AG04449 (cell line): ENCODE measurements at places on chromosomes 12 and 14.

- no peak for DNase-seq
These were observed 167.5 kb upstream of the NOVA1 start for GRCh38 chr14:26765301-26765700.

- DNase-seq, result no peak
These were observed 103.9 kb downstream of the SUDS3 start for GRCh38 chr12:118480235-118480634.

DNA sequence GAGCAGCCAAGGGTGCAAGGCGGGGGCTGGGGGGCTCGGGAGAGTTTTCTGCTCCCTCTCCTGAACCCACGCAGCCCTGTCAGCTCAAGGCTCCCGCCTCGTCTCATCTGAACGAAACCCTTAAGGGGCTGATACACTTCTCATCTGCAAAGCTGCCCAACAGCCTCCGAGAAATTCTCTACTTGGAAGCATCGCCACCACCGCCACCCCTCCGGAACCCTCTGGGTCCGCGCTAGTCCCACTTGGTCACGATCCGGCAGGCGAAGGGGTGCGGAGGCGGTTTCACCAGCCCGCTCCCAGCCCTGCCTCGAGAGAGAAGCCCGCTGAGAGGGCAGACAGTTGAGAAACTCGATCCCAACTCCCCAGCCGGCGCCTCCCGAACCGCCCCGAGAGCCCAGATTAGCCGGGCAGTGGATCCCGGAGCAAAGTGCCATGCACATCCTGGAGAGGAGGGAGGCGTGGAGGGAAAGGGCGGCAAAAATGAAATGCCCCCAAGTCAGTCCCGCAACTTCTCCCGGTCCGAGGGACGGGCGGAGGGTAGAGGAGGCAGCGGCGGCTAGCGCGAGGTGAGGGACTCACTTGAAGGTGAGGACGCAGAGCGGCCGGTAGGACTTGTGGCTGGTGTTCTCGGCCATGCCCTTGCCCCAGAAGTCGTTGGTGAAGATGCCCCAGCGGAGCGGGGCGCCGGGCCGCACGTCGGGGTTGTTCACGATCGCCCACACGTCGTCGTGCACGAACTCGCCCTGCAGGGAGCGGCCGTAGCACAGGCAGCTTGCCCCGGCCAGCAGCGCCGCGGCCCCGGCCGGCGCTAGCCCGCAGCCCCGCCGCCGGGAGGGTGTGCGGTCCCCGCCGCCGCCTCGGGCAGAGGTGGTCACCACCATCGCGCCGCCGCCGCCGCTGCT lies 620 bp downstream of the TMTC1 start:
- no peak for DNase-seq

DNA sequence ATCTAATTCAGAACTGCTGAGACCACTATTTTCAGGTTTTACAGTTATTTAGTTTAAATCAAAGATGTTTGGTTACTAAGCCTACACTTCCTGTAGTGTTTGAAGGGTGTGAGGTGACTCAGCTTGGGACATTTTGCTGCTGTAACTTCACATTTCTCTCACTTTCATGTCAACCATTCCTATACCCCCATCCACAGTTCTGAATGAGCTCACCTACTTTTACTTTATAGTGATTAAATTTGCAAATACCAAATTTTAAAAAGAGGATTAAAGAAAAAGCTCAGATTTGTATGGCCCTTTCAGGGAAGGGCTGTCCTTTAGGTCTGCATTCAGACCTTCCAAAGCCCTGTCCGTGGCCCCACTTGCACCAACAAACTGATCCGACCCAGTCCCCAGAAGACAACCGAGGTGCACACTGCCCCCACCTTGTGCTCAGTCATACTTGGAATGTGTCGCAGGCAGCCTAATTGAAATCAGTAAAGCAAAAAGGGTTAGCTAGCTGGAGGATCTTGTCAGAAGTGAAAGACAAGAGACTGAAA lies 174.4 kb downstream of the MON2 start:
- DNase-seq, result no peak

GRCh38 chr12:16606201-16606849 lies 363 bp upstream of the LMO3 start:
- DNase-seq, result no peak

DNA sequence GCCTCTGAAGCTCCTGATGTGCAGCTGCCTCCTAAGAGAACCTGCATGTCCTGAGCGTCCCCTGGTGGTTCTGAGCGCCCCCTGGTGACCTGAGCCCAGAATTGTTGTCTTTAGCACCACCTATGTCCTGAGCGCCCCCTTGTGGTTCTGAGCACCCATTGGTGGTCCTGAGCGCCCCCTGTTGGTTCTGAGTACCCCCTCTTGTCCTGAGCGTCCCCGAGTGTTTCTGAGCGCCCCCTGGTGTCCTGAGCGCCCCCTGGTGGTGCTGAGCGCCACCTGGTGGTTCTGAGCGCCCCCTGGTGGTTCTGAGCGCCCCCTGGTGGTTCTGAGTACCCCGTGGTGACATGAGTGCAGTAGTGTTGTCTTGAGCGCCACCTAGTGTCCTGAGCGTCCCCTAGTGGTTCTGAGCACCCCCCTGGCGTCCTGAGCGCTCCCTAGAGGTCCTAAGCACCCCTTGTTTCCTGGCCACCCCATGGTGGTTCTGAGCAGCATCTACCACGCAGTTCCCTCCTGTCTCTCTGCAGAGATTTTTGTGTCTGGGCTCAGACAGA lies 782.5 kb downstream of the TMEM121 start:
- DNase-seq, result no peak

GRCh38 chr12:104671409-104672095 lies 214.8 kb downstream of the CHST11 start:
- DNase-seq, result peak; percentile 82

DNA sequence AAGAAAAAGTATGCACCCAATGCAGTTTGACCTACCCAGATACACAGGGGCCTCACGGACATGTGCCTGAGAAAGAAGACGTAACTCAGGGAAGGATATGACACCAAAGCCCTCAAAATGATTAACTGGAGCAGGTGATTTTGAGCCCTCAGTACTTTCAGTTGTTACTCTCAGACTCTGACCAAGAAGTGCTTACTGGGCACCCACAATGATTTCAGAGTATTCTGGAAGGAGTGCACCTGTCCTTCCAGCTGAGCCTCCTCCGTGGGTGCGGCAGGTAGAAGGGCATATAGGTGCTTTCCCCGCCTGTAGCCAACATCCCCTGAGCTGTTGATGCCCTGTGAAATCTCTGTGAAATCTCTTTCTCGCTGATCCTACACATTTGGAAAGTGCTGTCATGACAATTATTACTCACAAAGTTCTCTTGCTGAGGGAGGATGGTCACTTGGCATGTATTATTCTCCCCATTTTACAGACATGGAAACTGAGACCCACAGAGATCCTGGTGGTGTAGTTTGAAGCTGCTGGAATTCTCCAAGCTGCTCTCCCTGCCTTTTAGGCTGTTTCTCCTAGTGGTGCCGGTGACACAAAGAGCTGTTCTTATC lies 154.3 kb upstream of the CCND2 start:
- DNase-seq, result no peak

GRCh38 chr12:96033549-96034389 lies 1.6 kb downstream of the LTA4H start:
- DNase-seq, result no peak

GRCh38 chr12:43407816-43408645 lies 144.0 kb downstream of the ADAMTS20 start:
- peak; percentile 45 for DNase-seq

DNA sequence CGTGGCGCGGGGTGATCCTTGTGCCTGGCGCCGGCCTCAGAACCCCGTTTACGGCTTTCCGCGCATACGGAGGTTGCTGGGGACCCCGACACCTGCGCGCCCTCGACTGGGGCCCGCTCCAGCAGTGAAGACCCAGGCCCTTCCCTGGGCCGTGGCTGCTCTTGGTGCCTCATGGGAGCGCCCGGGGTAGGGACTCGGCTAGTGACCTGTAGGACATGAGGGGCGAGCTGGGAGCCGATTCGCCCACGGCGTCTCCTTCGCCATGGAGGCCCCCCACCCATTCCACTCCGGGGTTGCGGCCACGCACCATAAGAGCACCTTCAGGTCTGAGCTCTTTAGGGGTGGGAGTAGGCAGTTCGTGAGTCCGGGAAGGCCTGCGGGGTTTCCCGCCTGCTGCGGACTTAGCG lies 14.2 kb upstream of the PAX9 start:
- DNase-seq, result no peak

GRCh38 chr12:23533699-23534098 lies 415.8 kb downstream of the SOX5 start:
- DNase-seq, result no peak

DNA sequence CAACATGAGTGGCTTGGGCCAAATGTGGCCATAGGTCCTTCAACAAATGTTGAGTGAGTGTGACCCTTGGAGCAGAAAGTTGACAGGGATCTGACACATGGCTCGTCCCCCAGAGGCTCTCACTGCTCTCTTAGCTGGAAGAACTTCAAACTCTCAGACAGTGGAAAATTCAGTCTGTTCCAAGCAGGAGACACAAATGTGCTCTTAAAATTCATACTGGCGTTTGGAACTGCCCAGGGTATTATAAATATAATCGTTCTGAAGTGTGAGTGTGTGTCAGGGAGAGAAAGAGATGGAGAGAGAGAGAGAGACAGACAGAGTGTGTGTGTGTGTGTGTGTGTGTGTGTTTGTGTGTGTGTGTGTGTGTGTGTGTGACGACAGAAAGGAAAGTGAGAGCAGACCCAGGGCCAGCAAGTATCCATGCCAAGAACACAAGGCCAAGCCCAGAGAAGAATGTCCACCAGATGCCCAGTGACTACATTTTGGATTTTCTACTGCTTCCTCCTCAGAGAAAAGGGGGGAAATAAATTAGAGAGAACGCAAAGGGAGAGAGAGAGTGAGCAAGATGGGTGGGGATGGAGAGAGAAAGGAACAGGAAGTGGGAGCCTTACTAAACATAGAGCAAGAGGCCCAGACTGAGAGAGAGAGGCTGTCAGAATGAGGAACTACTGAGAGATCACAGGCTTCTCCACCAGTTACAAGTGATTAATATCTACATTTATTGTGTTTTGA lies 193.6 kb upstream of the NUDT4 start:
- DNase-seq, result no peak

- peak; percentile 7 for DNase-seq
These were observed 159.4 kb upstream of the TMTC2 start for GRCh38 chr12:82527165-82527780.

GRCh38 chr12:131369094-131369845 lies 341.6 kb upstream of the SFSWAP start:
- DNase-seq, result no peak
